ENCODE measurements at places on chromosomes 4 and X. TPM values are rescaled to one million over a fixed set of nuclear protein-coding genes. Genes with fewer than 3 reads are reported as not detected.
A peak's percentile ranks its signal among the peaks of the same experiment; 100 is the strongest.

- H3K36me3 ChIP-seq, result no peaks in the 10 kb centered on the region
- H3K27me3 ChIP-seq, result no peaks in the 10 kb centered on the region
- peaks cover 5% of the 10 kb centered on the region for H3K4me1 ChIP-seq
- no peak for DNase-seq
- H3K27ac ChIP-seq, result no peak overlapping the region
- H3K4me3 ChIP-seq, result no peak overlapping the region
Observed at GRCh38 chrX:45230410-45230809, 29.7 kb upstream of the DIPK2B start.

RAPGEF2 gene
- total RNA-seq, result 19.1 TPM

DNA sequence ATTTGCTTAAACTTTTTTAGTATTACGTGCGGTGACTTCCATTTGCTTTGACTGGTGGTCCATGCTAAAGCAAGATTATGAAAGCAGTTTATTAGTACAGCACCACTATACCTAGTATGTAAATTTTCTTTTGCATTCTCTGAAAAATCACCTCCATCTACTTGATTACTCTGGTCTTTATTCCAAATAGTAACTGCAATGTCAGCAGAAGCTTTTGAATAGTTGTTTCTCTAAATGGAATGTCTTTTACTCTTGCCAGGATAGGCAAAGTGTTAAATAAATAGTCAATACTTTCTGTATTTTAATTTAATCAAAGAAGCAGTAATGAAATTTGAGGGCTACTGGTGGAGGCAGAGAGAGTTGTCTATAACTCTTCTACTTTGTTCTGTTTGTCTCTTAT lies 167.2 kb upstream of the SLC4A4 start:
- H3K4me3 ChIP-seq, result no peak overlapping the region
- DNase-seq, result no peak
- H3K4me1 ChIP-seq, result no peaks in the 10 kb centered on the region
- no peak overlapping the region for H3K27ac ChIP-seq

DNA sequence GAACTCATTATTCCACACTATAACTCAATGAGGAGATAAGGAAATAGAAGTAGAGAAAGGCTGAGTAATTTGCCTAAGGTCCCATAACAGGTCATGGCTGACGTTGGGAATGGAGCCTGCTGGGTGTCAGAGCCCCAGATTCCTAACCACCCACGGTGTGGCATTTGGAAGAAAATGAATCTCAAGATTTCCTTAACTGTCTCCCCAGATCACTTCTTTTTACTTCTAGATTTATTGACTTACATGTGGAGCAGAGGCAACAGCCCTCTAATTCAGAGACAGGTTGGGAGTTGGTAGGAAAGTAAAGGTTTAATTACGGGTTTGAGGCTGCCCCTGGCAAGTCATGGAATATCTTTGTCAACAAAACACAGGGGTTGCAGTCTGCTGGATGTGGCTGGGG lies 134.0 kb downstream of the ARHGAP10 start:
- no peak for DNase-seq
- H3K27me3 ChIP-seq, result no peaks in the 10 kb centered on the region
- H3K36me3 ChIP-seq, result no peaks in the 10 kb centered on the region
- H3K4me3 ChIP-seq, result no peak overlapping the region
- no peak overlapping the region for H3K27ac ChIP-seq

DNA sequence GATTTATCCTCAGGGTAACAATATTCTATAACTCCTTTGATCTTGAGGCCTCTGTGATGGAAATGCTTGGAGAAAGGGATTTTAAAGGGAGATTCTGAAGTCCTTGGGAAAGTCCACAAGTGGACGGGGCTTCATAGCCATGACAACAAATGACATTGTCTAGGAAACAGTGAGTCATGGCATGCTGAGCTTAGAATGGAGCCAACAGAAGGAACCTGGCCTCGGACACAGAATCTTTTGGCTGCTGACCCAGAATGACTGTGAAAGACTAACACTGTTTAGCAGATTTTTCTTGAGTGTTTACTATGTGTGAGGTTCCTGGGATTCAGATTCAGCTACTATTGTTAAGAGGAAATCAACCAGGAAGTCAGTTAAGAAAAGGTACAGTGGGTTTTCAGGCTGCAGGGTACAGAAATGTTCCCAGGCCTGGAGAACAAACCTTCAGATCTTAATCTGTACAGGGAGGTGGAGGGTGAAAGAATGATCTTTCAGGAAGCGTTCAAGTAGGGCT lies 18.1 kb upstream of the CXCL2 start:
- no peaks in the 10 kb centered on the region for H3K4me1 ChIP-seq
- no peaks in the 10 kb centered on the region for H3K36me3 ChIP-seq
- no peak overlapping the region for H3K27ac ChIP-seq

GIMD1 gene
- not detected for total RNA-seq

SRPK3 gene
- total RNA-seq, result not detected

DNA sequence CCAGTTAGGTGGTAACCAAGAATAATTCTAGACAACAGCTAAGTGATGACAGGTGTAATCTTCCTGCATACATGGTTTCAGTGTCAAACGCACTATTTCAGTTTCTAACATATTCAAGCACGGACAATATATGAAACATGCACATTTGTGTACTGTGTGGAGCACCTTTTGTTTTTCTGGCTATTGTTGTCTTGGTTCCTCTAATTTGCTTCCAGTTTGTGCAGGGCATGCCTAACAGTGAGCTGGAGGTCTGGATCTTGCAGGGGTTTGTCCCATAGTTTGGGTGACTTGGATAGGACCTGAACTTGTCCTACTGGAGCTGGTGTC lies 70.5 kb upstream of the TBC1D9 start:
- no peak overlapping the region for H3K4me3 ChIP-seq
- H3K36me3 ChIP-seq, result no peaks in the 10 kb centered on the region
- no peaks in the 10 kb centered on the region for H3K4me1 ChIP-seq
- no peak for DNase-seq

BRS3 gene
- total RNA-seq, result not detected

DNA sequence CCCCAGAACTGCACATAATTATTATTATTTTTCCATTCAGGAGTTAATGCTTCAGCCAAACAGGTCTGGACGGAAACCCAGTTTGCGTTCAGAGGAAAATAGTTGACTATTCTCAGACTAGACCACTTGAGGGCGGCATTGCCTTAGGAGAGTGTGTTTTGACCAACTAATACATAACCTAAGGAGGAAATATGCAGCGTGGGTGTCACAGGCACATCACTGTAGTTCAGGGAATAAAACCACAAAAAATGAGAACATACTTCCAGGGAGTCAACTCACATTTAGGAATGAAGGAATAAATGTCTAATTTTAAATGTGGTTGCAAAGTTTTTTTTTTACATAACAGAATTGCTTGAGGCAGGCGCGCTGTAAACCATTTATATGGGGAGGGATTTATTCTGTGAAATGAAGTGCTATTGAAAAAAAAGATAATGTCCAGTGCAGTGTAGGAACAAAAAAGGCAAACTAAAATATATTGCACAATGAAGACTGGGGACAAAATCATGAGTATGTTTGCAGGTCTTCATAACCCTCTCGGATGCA lies 93.3 kb downstream of the SYNPO2 start:
- H3K27ac ChIP-seq, result no peak overlapping the region
- H3K27me3 ChIP-seq, result no peaks in the 10 kb centered on the region

- H3K36me3 ChIP-seq, result no peaks in the 10 kb centered on the region
- no peaks in the 10 kb centered on the region for H3K27me3 ChIP-seq
- H3K27ac ChIP-seq, result no peak overlapping the region
- DNase-seq, result no peak
- H3K4me1 ChIP-seq, result no peaks in the 10 kb centered on the region
Observed at GRCh38 chr4:78612398-78613178, 61.0 kb downstream of the ANXA3 start.

FAM149A gene
- total RNA-seq, result 1.2 TPM

DNA sequence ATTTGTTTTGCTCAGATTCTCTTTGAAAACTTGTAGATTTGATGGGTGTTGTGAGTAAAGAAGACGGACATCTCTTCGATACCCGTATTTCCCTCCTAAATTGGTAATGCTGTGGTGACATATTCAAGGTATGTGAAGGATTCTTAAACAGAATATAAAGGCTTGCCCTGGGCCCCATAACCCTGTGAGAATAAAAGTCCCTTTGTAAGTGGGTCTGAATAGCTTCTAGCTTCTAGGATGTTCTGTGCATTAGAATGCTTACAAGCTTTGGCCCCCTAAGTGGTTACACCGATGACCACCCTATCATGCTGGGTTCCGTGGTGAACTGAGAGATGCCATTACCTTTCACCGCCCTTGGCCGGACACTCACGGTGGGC lies 574 bp upstream of the MOB1B start:
- H3K27me3 ChIP-seq, result no peaks in the 10 kb centered on the region
- no peak for DNase-seq
- peak overlapping the region; percentile 87 for H3K4me3 ChIP-seq
- peak overlapping the region; percentile 78 for H3K27ac ChIP-seq
- H3K36me3 ChIP-seq, result peaks cover 10% of the 10 kb centered on the region

DNA sequence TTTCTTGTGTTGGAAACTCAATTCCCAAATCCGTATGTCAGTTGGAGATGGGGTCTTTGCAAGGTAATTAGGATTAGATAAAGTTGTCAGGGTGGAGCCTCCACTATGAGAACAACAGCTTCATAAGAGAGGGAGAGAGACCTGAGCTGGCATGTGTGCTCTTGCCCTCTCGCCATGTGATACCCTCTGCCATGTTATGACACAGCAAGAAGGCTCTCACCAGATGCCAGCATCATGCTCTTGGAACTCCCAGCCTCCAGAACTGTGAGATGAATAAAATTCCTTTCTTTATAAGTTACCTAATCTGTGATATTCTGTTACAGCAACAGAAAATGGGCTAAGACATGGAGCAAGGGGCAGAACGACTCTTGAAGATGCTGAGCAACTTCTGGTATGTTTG lies 201.9 kb upstream of the BOD1L1 start:
- no peaks in the 10 kb centered on the region for H3K27me3 ChIP-seq
- no peaks in the 10 kb centered on the region for H3K4me1 ChIP-seq
- H3K36me3 ChIP-seq, result no peaks in the 10 kb centered on the region
- H3K27ac ChIP-seq, result no peak overlapping the region
- no peak for DNase-seq

GRCh38 chr4:85715991-85716737 lies 241.2 kb downstream of the ARHGAP24 start:
- no peak for DNase-seq
- H3K27ac ChIP-seq, result no peak overlapping the region
- no peaks in the 10 kb centered on the region for H3K36me3 ChIP-seq
- no peaks in the 10 kb centered on the region for H3K27me3 ChIP-seq

ZNF280C gene
- total RNA-seq, result 4.0 TPM

DNA sequence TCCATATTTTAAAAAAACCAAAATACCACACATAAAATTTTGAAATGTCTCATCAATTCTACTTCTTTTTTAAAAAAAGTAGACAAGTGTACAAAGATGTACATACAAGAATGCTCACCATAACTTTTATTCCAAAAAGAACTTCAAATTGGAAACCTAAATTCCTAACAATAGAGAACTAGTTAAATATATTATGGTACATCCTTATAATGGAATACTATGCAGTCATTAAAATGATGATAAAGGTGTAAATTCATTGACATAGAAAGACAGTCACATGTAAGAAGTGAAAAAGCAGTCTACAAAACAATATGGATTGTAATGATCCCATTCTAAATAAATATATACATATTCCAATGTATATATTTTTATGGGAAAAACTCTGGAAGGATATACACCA lies 31.0 kb downstream of the RPS6KA3 start:
- no peaks in the 10 kb centered on the region for H3K36me3 ChIP-seq
- H3K4me1 ChIP-seq, result no peaks in the 10 kb centered on the region
- H3K27me3 ChIP-seq, result no peaks in the 10 kb centered on the region
- DNase-seq, result no peak

- no peaks in the 10 kb centered on the region for H3K27me3 ChIP-seq
- H3K36me3 ChIP-seq, result no peaks in the 10 kb centered on the region
- DNase-seq, result no peak
- no peak overlapping the region for H3K27ac ChIP-seq
- no peaks in the 10 kb centered on the region for H3K4me1 ChIP-seq
Observed at GRCh38 chr4:138656990-138657389, 358.6 kb upstream of the NOCT start.

GRCh38 chrX:102959471-102959870 lies 22.4 kb downstream of the RAB40AL start:
- no peak overlapping the region for H3K4me3 ChIP-seq
- no peaks in the 10 kb centered on the region for H3K27me3 ChIP-seq
- H3K4me1 ChIP-seq, result no peaks in the 10 kb centered on the region
- no peak for DNase-seq
- H3K36me3 ChIP-seq, result no peaks in the 10 kb centered on the region

DNA sequence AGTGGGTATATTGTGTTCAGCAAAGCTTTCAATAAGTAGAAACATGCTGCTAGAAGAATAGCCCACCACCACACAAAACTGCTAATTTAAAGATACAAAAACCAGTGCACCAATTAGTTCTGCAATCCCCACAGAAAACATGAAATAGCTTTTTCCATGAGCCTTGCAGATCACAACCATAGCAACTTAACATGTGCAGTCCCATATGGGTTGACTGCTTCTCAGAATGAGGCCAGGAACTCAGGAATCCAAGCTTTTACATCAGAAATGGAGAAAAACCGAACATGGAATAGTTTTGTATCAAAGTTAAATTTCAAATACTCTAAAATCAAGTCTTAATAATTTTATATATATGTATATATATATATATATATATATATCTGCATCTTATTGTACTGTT lies 66.6 kb upstream of the IQCM start:
- no peaks in the 10 kb centered on the region for H3K4me1 ChIP-seq
- H3K4me3 ChIP-seq, result no peak overlapping the region
- no peaks in the 10 kb centered on the region for H3K27me3 ChIP-seq
- DNase-seq, result no peak
- no peaks in the 10 kb centered on the region for H3K36me3 ChIP-seq

IL2 gene
- total RNA-seq, result not detected

TMEM128 gene
- 11.2 TPM for total RNA-seq

LNX1 gene
- not detected for total RNA-seq

DNA sequence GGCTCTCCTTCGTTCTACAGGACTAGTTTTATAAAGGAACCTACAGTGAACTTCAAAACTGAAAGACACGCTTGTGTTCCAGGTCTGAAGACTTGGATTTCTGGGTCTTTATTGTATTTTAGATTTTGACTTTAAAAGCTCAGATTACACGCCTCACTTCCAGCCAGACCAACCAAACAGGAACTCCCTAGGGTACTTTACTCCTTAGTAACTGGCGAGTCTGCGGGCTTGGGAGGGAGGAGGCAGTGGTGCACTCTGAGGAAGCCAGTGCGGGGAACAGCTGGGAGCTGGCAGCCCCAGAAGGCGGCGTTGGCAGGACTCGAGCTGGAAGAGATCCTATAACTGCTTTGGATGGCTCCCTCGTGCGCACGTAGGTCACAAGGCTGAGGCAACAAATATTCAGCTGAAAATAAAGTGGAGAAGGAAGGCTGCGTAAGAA lies 391 bp upstream of the PHKA1 start:
- H3K4me1 ChIP-seq, result no peaks in the 10 kb centered on the region
- H3K4me3 ChIP-seq, result peak overlapping the region; percentile 24
- no peaks in the 10 kb centered on the region for H3K36me3 ChIP-seq
- no peaks in the 10 kb centered on the region for H3K27me3 ChIP-seq
- no peak for DNase-seq
- H3K27ac ChIP-seq, result no peak overlapping the region

DNA sequence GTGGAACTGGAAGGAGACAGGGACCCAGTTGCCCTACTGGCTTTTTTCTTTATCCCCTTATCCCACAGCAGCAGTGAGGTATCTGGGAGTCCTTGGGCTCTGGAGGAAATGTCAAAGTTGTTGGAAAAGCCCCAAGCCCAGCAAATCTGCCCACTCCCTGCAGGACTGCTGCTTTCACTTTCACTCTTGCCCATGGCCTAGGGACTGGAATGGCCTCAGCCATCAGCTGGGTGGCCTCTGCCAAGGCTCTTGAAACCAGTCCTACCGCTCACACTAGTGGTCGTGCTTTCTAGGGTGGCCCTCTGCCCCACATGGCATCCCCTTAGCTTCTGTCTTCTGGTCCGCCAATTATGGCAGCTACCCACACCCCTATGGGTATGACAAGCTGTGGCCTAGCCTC lies 9.7 kb upstream of the RHOXF1 start:
- DNase-seq, result no peak
- H3K4me1 ChIP-seq, result no peaks in the 10 kb centered on the region
- no peaks in the 10 kb centered on the region for H3K36me3 ChIP-seq
- no peaks in the 10 kb centered on the region for H3K27me3 ChIP-seq
- H3K4me3 ChIP-seq, result no peak overlapping the region
